ENCODE measurements at places on chromosomes 5 and 9.
A peak's percentile ranks its signal among the peaks of the same experiment; 100 is the strongest.

GRCh38 chr5:142109331-142110045 is 909 bp downstream of the NDFIP1 start:
- DNase-seq = no peak

GRCh38 chr9:126067031-126067734 is 259.4 kb upstream of the MVB12B start:
- no peak for DNase-seq

DNA sequence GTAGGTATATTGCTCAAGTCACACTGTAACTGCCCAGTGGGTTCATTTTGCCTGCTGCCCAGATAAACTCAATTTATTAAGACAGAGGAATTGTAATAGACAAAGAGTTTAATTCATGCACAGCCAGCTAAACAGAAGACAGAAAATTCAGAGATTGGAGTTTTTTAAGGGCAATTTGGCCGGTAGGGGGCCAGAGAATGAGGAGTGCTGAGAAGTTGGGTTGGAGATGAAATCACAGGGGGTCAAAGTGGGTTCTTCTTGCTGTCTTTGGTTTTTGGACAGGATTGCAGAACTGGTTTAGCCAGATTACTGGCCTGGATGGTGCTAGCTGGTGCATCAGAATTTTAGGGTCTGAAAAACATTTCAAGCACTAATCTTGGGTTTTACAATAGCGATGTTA is 20.7 kb upstream of the IL33 start:
- DNase-seq = peak; percentile 7

DNA sequence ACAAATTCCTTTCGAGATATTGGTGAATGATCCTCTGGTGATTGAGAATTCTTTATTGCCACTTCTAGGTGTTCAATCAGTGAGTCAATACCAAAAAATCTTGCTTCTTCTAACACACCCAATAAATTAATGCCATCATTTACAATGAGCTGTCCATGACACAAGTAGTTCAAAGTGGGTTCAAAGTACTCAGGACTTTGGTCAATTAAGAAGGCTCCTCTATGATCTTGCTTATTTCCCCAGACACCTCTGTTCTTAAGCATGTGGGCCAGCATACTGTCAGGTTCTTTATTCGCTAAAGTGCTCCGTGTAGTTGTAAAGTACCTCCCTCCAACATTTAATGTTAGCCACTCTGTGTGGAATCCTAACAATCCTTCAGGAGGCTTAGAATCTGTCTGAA is 127.1 kb downstream of the WDR70 start:
- DNase-seq = no peak

DNA sequence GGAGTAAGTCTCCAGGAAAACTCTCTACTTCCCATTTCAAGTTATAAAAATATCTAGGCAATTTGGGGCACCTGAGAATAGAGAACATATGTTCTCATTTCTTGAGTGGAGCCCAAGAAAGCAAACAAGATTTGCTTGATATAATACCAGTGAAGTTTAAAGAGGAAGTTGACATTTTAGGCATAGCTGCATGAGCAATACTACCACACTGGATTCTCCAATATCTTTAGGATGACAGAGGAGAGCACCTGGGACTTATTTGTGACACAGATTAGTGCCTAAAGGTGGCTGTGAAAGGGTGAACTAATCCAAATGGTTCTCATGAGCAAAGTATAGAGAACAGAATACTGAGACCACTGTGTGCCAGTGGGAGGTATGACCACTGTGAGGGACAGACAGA is 423.5 kb upstream of the RIOK2 start:
- no peak for DNase-seq

GRCh38 chr5:159262472-159262858 is 625 bp upstream of the UBLCP1 start:
- DNase-seq = no peak

DNA sequence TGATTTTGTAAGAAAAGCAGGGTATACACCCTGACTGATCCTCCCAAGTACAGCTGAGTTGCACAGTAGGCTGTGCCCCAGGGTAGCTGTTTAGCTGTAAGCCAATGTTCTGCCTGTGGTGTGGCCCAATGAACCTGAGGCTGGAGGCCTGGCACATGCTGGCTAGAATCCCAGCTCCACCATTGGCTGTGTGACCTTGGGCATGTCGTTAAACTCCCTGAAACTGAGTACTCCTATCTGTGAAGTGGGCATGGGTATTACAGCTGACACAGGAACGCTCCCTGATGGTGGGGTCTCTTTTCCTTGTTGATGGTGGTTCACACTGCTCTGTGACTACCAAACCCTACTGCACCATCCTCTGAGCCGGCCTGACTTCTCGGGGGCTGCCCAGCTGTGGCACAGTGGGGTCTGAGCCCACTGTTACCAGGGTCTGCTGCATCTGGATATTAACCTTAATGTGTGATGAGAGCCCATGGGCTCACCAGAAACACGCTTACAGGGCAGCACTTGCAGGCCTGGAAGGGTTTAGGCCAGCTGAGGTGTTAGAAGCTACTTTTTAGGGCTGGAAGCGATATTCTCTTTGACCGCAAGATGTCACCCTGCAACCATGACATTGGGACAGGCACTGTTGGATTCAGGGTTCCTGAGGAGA is 7.0 kb upstream of the GADD45G start:
- peak; percentile 86 for DNase-seq

DNA sequence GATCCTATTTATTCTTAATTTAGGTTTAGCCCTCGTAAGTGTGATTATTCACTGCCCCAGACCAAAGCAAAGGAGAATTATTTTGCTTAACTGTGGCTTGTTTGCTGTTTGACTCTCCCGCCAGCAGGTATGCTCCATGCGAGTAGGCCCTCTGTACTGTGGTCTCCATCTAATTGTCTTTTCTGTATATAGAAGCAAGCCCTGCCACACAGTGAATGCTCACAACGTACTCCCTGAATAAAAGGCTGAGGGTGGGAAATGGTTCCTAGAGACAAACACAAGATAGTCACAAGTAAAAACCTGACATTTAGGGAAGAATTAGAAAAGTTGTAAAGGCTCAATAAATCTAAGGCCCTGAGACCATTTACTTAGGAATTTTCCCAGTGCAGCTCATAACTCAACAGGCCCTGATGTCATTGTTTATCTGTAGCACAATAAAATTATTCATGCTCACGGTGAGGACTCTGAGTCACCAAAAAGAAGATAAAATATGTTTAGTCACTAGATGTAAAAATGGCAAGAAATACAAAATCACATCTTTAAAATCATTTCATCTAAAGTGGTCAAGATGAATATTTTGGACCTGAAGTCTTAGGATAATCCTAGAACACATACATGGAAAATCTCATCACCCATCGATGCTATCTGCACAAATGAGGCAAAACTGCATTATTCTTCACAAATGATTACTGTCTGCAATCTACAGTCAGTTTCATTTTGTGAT is 473.2 kb downstream of the ENC1 start:
- peak; percentile 15 for DNase-seq

- no peak for DNase-seq
Measured at GRCh38 chr9:29214154-29214689, 1640.9 kb upstream of the C9orf72 start.

DNA sequence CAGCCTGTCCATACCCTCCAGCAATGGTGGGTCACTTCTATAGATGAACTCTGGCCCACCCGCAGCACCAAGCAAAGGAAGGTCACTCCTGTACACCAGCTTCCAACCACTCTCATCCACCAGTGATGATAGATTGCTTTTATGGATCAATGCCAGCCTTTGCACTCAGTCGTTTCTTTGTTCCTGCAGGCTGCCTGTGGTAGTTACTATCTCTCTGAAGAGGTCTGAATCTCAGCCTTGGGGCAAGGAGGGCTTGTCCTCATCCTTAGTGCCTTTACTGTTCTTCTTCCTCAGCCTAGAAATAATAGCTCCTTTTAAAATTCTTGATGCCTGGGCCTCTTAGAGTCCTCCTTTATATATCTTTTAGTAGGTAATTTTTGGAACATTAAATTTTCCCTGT is 100.8 kb downstream of the TMC1 start:
- DNase-seq = no peak

DNA sequence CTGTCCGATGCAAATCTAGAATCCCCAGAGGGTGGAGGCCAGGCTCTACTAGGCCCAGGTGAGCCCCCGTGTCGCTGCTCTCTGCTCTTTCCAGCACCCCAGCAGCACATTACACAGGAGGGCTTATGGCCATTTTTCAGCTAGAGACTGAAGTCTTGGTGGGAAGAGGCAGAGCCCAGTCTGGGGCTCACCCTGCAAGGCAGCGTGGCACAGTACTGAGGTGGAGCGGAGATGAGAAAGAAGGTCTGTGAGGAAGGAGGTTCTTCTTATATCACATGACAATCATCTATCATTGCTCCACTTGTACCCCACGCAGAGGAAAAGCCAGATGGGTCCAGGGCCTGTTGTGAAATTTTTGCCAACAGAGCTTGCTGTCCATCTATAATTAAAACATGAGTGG is 10.0 kb upstream of the KIF12 start:
- DNase-seq = no peak

DNA sequence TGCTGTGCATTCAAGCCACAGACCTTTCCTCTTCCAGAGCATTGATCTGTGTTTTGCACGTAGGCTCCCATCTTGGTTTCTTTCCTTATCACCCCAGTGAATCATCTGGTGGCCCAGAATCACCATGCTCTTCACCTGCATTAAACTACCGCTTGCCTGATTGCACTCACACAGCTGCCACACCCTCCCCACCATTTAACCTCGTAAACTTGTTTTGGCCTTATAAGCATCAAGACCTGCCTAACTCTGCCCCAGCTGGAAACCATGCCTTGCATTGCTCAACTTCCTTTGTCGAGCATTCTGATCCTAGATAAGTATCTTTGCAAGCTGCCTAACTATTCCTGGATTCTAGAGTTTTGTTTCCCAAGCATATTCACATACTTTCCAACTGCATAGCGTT is 369.6 kb upstream of the SEMA6A start:
- DNase-seq = peak; percentile 95

DNA sequence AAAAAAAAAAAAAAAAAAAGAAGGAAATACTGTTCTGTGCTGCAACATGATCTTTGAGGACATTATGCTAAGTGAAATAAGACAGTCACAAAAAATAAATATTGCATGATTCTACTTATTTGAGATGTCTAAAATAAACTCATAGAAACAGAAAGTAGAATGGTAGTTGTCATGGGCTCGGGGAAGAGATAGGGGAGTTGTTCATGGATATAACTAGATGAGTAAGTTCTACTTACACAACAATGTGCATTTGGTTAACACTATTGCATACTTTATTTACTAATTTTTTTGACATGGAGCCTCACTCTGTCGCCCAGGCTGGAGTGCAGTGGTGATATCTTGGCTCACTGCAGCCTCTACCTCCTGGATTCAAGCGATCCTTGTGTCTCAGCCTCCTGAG is 15.2 kb downstream of the MAML1 start:
- DNase-seq = no peak

- no peak for DNase-seq
Measured at GRCh38 chr9:137795156-137795666, 82.4 kb upstream of the CACNA1B start.

- DNase-seq = no peak
Measured at GRCh38 chr9:63817622-63818518, 1467.1 kb downstream of the FOXD4L5 start.

- DNase-seq = peak; percentile 72
Measured at GRCh38 chr5:92969781-92970237, 611.2 kb downstream of the NR2F1-AS1 start.

- DNase-seq = no peak
Measured at GRCh38 chr9:130158001-130158400, 14.2 kb upstream of the NCS1 start.

DNA sequence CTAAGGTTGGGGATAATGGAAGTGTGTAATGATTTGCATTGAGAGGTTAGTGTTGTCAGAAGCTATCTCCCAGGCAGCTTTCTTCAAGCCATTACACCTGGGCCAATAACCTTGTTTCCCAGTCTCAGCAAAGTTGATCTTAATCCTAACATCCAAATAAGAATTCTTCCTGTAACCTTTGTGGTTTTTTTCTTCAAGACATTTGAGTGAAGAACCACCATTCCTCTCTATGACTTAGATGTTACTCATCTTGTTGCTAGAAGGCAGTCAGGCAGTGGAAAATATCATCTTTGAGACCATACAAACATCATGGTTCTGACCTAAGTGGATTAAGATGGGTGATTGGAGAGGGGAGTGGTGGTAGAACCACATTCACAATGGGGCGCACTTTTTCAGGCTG is 103.5 kb downstream of the NDUFAF2 start:
- DNase-seq = no peak

DNA sequence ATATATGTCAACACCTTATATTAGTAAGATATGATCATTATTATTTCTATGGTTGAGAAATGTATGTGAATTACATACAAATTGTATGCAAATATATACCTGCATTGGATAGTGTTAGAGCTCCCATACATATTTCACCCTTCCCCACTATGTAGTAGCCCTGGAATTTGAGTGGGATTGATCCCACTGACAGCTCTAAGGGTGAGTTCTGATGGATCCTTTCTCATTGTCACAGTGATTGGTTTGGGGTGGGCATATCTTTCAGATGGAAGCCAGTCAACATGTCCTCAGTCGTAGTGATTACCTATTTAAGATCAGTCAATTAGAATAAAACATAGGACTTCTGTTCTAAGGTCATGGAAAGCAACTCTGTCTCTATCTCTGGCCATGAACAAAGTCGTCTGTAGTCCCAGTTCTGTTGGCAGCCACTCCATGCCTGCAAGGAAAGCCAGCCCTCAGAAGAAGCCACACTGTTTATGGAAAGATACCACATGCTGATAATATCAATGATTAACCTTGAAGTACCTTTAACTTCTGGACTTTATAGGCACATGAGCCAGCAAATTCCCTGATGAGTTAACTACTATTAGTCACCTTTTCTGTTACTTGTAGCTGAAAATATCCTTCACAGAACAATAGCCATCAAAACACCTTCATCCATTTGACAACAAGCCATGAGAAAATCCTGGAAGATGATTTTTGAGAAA is 5.1 kb upstream of the CCDC192 start:
- no peak for DNase-seq

- DNase-seq = no peak
Measured at GRCh38 chr5:124773315-124774311, 27.2 kb upstream of the ZNF608 start.

DNA sequence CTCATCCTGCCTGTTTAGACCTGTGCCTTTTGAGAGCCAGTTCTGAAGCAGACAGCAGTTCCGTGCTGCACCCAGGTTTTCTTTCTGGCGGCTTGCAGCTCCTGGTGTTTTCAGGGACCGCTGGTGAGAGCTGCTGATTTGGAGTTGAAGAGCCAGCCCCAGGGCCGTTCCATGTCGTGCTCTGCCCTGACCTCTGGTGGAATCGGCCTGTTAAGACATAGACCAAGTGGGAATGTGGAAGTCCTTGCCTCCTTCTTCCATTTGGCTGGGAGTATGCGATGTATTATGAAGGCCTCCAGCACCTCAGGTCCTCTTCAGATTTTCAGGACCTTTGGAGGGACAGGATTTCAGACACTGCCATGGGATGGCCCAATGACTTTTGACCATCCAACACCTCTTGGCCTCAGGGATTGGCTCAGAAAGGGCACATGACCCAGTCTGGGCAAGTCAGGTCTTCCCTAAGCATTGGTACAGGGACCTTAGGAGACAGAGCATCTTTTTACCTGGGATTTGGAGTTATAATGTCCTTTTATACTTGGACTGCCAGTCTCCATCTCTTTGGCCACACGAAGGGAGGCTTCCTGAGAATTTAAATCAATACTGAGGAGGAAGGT is 136.1 kb upstream of the CLINT1 start:
- DNase-seq = peak; percentile 63

GRCh38 chr5:44952376-44952775 is 143.6 kb downstream of the MRPS30 start:
- DNase-seq = peak; percentile 42

All from trophoblast cell (in vitro differentiated cells and primary cell).